ENCODE measurements at places on chromosomes 7 and 10.

- peak; percentile 50 for DNase-seq
These were observed at the start of gene HOXA3 for GRCh38 chr7:27151931-27152815. Gene HOXA3, minus strand, starts transcription at chr7:27152583. Its CDS starts 41,943 bp downstream, at chr7:27110640.

DNA sequence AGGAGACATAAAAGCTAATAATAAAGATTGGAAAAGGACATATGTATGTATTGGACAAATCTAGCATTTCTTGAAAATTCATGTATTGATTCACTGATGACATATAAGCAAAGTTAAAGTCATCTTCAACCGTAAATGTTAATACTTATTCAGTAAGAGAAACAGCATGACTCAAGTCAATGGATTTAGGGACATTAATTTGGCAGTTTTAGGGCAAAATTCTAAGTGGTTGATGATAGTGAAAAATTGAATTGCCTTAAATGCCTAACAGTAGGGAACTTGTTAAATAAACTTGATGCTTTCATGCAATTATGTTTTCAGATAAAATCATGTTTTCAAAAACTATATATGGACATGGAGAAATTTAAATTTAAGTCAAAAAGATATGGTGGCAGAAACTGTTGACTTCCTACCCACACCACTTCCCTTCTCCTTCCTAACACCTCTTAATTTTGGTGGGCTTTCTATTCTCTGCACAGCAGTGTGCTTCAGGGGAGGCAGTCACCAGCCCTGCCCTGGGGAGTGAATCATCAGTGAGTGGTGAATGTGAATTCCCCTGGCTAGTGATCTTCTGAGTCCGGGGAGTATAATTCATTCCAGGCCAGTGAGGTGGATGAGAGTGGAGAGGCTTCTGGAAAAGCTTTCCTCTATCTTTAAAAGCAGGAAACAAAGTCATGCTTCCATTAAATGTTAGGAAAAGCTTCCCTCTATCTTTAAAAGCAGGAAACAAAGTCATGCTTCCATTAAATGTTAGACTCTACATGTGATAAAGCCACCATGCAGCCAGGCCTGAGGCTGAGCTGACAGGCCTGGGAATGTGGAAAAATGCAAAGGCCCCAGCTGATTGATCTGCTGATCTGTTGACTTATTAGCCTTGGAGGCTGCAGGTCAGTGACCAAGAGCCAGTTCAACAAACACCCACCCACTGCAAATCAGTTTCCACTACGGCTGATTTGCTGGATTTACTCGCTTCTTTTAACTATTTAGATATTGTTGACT is 25.2 kb upstream of the ITGB1 start:
- peak; percentile 96 for DNase-seq

DNA sequence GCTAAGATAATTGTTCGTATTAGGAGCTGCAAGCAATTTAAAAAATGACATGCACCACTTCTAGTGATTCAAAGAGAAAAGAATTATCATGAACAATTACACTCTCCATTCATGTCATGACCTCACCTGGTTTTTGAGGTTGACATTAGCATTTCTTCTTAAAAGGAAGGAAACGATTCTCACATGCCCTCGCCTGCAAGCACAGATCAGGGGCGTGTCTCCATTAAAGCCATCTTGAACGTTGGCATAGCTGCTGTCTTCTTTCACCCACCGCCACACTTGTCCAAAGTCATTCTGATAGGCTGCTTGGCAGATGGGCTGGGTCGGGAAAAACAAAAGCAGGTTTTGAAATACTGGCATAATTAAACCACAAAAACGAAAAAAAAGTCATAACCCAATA is 19.9 kb downstream of the ANKRD22 start:
- no peak for DNase-seq

GRCh38 chr7:12801107-12801506 is 113.7 kb downstream of the ARL4A start:
- no peak for DNase-seq

DNA sequence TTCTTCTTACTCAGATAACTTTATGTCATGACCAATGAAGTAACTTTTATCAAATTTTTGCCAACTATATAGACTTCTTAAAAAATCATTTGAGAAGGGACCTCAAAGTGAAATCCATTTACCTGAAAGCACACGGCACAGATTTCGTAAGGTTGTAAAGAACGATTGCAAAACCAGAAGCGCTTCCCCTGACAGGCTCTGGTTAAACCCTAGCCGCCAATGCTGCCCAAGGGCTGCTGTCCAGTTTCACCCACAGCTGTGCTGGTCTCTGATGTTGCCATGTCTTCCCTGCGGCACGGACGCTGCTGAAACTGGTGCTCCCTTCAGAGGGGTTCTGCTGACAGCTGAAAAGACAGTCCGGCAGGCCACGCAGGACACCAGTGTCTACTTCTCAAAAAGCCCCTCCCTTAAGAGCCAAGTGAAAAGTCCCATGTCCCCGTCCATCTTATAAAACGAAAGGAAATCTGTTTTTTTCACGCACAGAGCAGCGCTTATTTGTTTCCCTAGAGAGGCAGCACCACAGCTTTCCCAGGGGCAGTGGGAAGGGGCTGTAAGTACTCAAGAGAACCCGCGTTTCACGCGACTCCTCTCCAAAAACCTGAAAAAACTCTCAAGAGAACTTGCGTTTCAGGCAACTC is 32.5 kb downstream of the GNA12 start:
- DNase-seq: peak; percentile 45

- no peak for DNase-seq
These were observed 6.3 kb upstream of the SNX13 start for GRCh38 chr7:17946591-17946990.

DNA sequence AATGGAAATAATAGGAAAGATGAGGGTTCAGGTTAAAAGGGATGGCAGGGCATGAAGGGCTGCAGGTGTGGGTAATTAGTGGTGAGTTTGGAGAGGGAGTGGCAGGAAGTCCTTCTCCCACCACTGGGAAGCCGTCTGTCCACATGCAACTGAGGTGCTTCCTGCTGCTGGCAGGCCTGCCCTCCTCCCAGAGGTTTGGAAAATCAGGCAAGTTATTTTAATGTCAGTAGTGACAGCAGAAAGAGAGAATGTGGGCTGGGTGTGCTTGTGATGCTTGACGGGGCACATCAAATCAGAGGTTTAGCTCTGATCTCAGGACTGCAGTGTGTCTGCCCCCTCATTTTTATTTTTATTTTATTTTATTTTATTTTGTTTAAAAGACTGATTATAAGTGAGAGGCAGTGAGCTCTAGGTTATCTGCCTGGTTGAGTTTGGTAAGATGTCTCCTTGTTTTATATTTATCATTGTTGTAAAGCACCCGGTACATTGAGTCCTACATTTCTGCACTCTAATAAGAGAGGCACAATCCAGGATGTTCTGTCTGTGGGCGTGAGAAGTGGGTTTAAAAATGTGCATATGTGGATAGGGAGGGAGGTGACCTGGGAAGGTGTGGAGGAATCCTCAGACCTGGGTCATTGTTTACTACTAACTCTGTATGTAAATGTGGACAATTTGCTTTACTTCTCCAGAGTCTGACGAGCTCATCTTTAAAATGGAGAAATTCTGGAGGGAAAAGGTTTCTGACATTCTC is 504.4 kb downstream of the LRMDA start:
- no peak for DNase-seq

GRCh38 chr10:11373717-11374171 is 237.7 kb downstream of the USP6NL start:
- DNase-seq: no peak

DNA sequence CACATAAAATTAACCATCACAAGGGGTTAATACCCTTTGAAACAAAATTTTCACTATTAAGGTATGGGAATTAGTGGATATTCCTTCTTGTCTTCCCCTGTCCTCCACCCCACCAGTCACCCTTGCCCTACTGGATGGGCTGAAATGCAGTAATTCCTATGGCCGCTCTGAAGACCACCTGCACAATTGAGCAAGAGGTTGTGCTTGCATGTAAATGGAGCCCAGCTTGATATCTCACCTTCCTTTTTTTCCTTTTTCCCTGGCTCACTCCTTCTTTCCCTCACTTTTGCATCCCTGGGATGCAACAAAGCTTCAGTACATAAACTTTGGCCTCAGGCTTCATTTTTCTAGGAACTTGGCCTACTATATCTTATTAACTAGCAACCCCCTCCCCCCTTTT is 184.6 kb downstream of the SNX10 start:
- DNase-seq: no peak

DNA sequence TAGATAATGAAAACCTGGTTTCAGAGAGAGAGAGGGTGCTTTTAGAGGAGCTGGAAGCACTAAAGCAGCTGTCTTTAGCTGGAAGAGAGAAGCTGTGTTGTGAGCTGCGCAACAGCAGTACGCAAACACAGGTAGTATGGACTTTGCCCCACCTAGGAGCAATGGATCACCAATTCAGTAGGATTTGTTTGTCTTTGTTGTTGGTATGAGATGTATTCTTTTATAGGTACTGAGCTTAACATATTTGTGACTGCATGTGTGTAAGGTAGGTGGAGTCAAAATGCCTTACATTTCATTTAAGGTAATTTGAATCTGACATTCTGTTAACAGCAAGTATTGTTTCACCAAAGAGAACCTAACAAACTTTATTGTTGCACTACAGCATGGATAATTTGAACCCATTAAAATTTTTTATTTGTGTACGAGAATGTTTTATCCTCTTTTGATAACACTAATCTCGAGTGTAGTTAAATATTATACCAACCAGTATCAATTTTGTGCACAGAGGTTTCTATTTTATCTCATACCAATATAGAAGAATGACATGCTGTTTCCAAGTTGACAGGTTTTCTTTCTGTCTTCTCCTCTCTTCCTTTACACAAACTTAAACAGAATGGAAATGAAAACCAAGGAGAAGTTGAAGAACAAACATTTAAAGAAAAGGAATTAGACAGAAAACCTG is 92.1 kb downstream of the CYP51A1 start:
- no peak for DNase-seq

- no peak for DNase-seq
These were observed 544 bp downstream of the GPRIN2 start for GRCh38 chr10:46555713-46556514.

- DNase-seq: no peak
These were observed 116.0 kb downstream of the KMT2E start for GRCh38 chr7:105130048-105130447.

GRCh38 chr10:75755528-75755927 is 324.1 kb downstream of the LRMDA start:
- no peak for DNase-seq
